ENCODE measurements at places on chromosomes 1 and 21. TPM values are rescaled to one million over a fixed set of nuclear protein-coding genes. Genes with fewer than 3 reads are reported as not detected.
A peak's percentile ranks its signal among the peaks of the same experiment; 100 is the strongest.

DNA sequence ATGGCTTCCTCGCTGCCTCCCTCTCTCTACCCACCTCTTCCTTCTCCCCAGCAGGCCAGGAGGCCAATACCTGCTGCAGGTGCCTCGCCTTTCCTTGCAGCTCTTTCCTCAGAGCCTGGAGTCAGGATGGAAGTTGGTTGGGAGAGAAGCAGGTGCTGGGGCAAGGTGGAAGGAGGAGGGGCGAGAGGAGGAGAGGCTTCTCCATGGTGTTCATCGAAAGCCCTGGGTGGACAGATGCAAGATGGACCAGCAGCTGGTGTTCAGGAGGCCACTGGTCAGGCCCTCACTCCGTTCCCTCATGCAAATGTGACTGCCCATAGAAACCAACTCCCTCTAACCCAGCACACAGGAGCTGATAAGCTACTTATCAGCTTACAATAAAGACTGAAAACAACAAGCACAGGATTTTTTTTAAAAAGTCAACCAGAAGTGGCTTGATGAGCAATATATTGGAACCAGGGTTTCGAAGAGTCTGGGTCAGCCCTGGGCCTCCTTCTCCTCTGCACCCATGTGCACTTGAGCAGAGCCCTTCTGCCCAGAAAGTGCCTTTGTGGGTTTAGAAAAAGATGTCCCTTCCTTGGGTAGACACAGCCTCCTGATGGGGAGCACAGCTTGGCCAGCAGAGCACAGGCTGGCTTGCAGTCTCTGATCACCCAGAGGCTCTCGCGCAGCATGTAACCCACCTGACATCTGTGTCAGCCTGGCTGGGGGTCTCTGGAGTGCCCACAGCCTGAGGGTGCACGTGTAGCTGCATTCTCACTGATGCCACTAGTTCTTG lies 16.6 kb upstream of the GSTM4 start:
- DNase-seq, result no peak

DNA sequence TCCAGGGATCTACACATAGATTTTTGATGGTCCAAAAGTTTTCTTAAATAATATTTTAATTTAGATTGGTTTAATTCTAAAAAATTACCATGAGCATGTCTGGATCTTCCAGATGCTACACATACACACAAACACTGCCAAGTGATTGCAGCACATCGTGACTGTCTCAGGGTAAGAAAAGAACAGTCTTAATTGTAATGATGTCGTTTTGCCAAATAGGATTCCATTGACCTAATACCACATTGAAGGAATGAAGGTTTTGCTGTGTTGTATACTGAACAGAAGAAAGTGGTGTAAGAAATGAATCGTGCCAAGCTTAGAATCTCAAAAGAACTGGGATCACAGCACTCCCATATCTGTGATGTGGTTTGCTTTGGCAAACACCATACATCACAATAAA lies 633.3 kb upstream of the CAMK1G start:
- no peak for DNase-seq

- DNase-seq, result no peak
Observed at GRCh38 chr1:247266053-247266452, 10.2 kb downstream of the VN1R5 start.

DNA sequence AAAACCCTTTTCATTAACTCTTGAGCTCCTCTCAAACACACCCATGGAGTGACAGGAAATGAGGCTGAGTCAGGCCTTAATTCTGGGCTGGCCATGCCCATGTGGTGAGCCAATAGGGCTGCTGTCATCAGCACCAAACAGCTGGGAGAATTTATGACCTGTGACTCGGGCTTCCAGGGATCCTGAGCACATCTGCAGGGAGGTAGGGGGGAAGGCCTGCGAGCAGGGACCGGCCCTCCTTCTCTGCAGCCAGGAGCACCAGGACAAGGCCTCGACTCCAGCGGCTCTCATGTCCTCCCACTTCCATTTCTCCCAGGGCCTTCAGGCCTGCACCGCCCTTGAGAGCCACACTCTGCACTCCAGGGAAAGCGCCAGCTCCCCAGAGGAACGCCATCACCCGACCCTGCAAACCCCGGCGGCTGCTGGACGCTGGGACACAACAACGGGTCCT lies 14.6 kb downstream of the RIPK4 start:
- no peak for DNase-seq

- no peak for DNase-seq
Observed at GRCh38 chr1:109603229-109603628, 16.2 kb downstream of the GNAT2 start.

DNA sequence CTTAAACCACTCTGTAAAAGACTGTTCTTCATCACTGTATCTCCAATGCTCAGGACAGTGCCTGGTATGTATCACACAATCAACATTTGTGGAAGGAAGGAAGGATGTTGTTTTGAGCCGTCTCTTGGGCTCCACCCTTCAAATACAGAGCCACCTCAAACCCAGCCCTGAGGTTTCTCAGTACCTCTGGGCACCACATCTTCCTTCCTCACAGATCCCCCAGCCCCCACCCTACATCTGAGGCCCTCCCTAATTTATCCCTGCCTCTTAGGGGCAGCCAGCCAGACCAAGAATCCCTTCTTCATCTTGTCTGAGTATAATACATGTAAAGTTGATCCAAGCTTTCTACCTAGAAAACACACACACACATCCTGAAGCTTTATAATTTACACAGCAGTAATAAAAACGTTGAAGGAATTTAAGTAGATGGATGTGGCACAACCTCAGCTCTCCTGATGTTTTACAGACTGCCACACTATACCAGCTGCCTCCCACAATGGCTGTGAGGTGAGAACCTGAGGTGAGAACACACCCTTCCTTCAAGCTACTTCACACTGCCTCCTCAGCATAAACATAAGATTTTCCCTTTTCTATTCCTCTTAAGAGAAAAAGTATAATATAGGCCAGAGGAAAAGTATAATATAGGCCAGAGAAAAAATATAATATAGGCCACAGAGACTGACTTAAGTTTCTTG lies 48.5 kb downstream of the CDC7 start:
- no peak for DNase-seq

DNA sequence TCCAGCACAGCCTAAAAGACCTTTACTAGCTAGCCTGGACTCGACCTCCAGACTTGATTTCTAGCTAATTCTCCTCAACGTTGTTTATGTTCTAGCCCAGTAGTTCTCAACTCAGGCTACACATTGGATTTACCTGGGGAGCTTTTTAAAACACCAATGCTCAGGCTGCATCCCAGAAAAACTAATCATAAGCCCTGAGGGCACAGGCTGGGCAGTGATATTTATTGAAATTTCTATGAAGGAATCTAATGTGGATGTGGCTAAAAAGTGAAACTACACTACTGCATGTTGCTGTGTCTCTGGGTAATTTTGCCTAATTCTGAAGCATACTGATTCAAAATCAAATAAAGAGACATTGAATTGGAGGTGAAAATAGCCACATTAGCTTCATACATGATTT lies 479.4 kb downstream of the KCNT2 start:
- no peak for DNase-seq

GRCh38 chr1:186536273-186536890 lies 75.5 kb upstream of the PDC start:
- no peak for DNase-seq

DNA sequence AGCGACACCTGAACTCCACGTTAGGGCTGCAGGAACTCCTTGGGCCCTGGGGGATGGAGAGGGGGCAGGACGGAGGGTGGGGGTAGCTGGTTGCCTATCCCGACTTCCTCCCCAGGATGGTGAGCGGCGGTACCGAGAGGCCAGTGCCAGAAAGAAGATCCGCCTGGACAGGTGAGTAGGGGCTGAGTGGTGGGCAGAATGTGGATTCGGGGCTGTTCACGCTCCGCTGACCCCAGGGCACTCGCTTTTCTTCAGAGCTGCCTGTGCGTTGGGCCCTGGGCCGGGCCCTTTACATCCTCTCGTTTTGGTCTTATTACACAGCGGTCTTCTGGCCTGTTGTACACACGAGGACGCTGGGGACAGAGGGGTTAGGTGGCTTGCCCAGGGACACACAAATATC lies 20.8 kb downstream of the FAM151A start:
- DNase-seq, result no peak

- DNase-seq, result no peak
Observed at GRCh38 chr1:208587110-208587509, 342.9 kb upstream of the PLXNA2 start.

DNA sequence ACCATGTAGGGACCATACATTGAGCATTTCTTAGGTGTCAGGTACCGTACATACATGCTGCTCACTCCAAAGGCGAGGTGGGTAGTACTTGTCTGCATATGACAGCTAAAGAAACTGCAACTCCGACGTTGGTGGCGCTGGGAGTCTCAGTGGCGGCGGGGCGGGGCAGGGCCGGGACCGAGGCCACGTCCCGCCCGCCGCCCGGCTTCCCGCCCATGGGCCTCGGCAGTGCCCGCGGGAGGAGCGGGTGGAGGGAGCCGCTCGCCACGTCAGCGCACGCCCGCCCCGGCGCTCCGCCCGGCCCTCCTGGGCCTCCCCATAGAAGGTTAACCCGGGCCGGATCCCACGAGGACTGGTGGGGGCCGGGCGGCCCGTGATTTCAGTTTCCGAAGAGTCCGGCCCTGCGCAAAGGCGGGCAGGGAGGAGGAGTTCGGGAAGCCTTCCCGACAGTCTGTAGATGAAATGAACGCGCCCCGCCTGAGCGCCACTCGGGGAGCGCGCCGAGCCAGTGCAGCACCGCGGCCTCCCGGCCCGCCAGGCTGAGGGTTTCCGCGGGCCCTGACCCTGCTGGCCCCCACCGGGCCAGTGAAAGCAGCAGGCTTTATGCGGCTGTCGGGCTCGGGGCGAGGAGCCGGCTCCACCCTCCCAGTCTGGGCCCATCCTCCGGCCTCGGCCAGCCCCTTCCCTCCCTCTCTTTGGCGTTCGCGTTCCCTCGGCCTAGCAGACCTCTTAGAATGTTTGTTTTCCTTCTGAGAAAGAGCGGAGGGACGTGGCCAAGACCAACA lies 119.9 kb upstream of the JUN start:
- DNase-seq, result peak; percentile 79

DNA sequence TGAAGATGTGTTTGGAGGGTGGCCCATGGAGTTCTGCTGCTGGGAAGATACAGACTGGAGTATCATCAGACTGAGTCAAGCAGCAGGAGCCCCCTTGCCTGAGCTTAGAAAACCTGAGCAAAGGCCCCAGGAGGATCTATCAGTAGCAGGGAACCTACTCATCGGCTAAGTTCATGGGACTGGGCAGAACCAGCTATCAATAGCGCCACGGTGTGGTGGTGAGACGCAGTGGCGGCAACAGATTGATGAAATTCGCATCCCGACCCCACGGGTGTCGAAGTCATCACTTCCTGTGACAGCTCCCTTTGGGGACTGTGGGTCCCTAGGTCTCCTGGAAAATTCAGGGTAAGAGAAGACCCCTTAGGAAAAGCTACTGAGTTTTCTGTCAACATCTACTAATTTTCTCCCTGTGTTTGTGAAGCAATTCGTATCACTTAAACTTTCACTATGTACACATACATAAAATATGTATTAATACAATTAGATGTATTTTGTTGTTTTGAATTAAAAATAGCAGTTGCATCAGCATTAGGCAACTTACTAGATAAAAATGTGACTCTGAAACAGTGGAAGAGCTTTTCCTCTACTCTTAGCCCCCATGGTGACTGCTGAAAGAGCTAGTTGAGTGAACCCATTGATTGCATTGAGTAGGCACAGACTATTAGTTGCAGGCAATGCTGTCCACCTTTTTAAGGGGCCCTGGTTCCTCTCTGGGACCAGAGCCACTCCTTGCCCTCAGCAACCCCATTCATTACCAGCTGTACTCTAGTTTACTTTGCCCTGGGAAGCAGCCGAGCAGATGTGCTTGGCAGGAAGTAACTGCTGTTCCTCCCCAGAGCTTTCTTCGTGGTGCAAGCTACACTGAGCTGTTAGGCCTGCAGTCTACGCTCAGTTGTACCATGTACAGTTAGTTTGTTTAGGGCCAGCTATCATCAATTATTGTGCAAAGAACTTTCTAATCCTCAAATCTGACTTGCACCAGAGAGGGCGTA lies 7.3 kb upstream of the CACNA1S start:
- DNase-seq, result no peak

Gene TRPM2
- polyA plus RNA-seq, result 0.98 TPM

Gene SPRR2F
- polyA plus RNA-seq, result not detected

Gene GNAT2
- not detected for polyA plus RNA-seq
